ENCODE measurements at places on chromosomes 16 and 17.

DNA sequence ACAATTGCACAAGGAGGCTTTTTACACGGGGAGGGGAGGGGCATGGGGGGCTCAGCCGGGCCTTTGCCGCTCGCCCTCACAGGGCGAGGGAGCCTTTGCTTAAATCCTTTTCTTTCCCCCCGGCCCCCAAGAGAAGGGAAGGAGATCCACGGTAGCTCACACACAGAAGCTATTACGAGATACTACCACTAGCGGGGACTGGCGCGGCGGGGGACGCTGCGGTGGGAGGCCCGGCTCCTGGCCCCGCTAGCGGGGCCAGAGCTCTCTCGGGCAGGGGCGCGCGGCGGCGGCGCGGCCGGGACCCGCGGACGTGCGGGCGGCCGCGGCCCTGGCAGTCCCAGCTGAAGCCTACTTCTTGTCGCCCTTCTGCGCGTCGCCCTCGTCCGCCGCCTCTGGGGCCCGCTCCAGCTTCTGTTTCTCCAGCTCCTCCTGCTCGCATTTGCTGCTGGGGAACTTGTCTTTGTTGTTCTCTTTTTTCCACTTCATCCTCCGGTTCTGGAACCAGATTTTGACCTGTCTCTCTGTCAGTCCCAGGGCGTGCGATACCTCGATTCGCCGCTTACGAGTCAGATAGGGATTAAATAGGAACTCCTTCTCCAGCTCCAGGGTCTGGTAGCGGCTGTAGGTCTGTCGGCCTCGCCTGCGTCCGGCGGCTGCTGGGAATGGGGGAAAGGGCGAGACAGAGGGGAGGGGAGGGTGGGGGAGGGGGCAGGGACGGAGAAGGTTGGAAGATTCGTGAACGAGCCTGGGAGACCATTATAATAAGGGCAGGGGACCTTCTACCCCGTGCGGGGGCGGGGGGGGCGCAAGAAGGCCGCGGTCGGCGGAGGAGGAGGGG lies 2.0 kb downstream of the HOXB8 start:
- no peak for DNase-seq

DNA sequence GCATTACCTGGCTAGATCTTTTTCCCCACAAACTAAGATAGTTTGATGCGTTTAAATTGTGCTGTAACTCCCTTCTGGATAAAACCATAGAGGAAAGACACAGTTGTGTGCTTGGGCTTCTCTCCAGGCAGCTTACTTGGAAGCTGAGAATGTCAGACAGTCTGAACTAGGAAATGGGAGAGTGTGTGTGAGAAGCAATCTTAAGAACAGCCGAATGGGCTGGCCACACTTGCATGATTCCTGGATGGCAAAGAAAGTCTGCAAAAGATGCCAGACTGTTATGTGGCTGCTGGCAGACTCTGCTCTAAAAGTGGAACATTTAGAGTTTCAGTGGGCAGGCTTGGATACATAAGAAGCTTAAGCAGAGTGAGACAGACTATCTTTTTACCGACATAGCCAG lies 384.3 kb upstream of the PSMD7 start:
- DNase-seq: peak; percentile 50

DNA sequence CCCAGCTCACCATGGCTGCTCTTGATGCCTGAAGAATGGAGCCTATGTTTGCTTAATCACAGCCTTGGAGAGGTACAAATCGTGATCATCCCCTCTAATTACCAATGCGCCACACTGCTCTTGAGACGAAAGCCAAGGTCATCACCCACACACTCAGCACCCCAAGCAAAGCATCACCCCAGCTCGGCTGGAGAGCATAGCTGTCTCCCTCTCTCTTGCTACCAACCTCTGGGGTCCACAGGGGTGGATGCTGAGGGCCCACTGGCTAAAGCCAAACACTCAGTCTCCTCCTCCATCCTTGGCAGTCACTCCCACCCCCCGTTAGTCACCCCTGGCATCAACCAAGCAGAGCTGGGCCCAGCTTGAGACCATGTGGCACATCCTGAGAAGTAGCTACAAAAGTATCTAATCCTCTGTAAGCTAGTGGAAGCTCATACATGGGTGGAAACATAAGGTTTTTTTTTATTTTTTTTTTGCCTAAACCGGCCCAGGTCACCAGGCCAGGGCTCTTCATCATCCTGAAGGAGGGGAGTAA lies 44.8 kb downstream of the PIMREG start:
- DNase-seq: no peak

DNA sequence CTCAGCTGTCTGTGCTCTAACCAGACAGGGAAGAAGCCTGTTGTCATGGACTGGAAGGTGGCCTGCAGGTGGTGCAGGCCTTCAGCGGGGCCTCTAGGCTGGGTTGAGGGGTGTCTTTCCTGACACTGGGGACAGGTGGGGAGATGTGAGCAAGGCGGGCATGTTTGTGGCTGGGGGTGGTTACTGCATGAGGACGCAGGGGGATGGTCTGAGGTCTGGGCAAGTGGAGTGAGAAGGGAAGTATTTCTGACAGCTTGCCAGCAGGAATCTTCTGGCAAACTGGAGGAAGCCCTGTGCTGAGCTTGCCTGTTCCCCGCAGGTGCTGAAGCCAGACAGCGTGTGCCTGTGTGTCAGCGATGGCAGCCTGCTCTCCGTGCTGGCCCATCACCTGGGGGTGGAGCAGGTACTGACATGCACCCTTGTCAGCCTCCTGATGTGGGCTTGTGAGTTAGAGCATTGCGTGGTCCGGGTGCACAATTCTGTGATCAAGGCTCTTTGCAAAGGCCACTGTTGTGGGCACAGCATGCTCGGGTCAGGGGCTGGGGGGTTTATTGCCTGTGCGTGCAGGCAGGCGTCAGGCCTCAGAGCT lies 36.2 kb downstream of the PRMT7 start:
- DNase-seq: no peak

- no peak for DNase-seq
Observed at GRCh38 chr17:28282596-28282995, 36.4 kb upstream of the TMEM97 start.

DNA sequence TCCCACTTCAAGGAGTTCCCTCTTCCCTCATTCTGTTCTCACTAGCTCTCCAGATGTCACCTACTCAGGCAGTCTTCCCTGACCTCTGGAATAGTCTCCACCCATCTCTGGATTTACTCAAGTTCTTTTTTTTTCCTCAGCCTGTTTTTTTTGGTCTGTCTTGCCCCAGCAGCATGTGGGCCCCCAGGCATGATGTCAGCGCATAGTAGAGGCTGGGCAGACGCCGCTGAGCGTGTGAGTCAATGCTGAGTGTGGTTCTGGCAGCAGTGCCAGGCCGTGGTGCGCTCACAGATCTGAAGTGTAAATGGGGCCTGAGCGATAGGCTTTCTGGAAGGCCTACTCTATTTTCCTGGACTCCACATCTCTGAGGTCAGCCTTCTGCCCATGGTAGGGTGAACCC lies 2.7 kb upstream of the KCNJ18 start:
- DNase-seq: peak; percentile 31

DNA sequence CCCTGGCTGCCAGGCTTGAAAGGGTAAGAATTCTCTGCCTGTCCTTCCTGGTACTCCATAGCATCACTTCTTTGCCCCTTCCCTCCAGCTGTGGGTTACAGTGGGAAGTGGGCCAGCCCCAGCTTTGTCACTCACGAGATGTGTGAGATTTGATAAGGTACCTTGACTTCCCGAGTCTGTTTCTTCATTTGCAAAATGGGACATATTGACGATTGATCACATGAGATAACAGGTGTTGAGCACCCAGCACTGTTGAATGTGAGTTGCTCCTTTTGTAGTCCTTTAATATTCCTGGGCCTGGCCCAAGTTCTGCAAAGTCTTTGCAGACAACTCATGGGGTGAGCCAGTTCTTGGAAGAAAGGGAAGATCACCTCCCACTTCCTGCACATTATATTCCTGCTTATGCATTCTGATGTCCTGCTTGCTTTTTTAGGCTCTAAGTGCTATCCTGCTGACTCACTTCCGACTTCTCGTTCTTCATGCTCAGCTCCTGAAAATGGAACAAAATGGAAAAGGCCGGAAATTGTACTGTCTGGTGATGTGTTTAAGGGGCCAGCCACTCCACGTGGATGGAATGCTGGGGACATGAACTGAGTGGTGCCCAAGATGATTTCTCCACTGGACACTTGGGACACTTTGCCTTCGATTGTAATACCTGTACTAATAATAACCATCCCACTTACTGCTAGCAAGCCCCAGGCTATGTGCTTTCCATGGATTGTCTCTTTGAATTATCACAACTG lies 8.3 kb upstream of the NLK start:
- no peak for DNase-seq

DNA sequence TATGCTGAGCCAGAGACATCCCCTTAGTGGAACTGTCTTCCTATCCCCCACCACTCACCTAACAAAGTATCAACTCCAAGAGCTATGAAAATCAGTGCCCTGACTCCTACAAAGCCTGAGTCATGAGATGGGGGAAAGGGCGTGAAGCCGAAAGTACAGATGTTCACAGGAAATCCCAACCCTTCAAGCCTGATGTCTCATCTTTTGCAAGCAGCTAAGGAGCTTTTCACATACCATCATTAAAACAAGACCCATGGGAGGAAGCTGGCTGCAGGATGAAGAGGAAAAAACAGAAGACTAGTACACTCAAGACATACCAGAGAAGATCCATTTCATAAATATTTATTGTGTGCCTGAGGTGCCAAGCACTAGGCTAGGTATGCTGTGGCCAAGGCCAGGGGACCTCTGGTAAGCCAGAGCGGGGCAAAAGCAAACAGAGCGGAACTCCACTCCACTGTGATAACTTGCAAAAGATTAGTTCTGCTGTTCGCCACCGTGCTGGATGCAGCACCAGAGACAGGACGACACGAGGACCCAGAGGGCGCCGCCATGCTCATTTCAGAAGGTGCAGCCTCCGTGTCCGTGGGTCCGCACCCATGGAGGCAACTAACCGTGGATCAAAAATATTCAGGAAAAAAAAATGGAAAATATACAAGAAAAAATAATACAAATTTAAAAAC lies 4.5 kb upstream of the MNT start:
- DNase-seq: no peak

GRCh38 chr17:78368348-78368747 lies 8.5 kb upstream of the SOCS3 start:
- no peak for DNase-seq

- DNase-seq: no peak
Observed at GRCh38 chr16:66953462-66954096, 7.5 kb upstream of the CES3 start.

- DNase-seq: no peak
Observed at GRCh38 chr16:25269879-25270278, 12.2 kb upstream of the ZKSCAN2 start.

GRCh38 chr16:9258423-9259051 lies 167.1 kb downstream of the HAPSTR1 start:
- peak; percentile 8 for DNase-seq

GRCh38 chr16:83338138-83338537 lies 469.6 kb upstream of the HSBP1 start:
- no peak for DNase-seq

DNA sequence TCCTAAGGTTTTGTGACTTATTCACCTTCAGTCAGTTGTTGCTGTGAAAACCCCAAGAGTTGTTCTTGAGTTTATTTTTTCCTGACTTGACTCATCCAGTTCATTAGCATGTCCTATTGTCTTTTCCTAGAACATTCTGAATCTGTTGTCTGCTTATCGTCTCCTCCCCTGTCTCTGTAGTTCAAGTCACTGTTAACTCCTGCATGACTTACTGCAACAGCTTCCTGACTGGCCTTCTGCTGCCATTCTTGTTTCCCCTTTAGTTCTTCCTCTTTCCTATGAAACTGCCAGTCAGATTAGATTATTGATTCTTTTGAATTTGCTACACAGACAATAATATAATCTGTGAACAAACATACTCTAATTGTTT lies 161.5 kb downstream of the FTO start:
- DNase-seq: no peak

DNA sequence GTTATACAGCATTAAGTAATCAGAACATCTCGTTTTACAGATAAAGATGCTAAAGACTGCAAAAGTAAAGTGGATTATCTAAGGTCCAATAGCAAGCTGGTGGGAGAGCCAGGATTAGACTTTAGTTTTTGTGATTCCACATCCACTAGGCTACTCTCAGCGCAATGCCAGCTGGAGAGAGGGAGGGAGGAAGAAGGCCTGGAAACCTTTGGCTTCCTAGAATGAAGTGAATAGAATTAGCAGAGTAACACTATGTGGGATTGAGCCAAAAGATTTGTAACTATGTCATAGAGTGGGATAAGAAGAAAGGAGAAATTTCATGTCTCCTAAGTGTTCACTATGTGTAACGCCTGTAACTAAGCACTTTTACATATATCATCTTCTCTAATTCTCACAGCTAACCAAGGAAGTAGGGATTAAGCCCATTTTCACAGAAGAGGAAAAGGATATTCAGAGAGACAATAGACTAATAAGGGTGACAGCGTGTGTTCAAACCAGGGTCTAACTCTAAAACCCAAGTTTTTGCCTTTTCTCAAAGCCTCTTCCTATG lies 25.4 kb upstream of the NSRP1 start:
- DNase-seq: no peak

DNA sequence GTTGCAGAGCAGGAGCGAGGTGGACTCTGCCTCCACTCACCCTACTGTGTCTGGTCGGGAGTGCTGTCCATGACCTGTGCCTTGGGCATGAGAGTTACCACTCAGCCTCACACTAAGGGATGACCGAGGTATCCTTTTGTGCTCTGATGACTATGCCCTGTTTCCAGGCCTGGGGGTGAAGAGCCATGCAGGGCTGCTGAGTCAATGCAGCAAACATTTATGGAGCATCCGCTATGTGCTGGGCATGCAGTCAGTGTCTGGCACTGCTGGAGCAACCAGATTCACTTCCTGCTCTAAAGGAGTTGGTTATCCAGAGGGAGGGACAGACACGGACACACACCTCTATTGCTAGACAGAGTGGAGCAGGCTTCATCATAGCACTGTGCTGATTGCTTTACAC lies 7.6 kb upstream of the HNF1B start:
- no peak for DNase-seq

- DNase-seq: no peak
Observed at GRCh38 chr17:8063761-8064534, 23.6 kb downstream of the ALOX12B start.

DNA sequence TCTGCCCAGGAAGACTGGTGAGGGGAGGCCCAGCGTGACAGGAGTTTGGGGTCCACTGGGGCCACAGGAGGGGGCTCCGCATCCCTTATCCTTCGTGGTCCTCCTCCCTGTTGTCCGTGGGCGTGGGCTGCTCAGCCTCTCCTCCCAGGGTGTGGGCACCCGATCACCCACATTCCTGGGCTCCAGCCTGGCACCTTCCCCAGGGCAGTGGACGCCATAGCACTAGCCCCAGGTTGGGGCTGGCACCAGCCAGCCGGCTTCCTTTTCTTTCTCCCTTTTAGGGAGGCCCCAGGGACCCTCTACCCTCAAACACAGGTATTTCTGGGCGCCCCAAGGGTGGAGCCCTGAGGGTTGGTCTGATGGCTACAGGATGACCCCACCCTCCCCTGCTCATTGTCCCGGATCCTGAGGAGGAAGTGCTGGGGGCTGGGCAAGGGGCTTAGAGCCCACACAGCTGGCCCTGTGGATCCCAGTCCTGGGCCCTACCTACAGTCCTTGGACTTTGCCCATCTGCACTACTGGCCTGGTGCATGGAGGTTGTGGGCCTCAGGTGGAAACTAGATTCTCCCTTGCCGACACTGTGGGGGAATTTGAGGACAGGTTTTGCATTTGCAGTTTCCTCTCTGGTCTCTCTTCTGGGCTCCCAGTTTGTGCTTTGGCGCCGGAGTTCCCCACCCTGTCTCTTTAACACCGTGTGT lies 1.1 kb downstream of the KIF1C start:
- DNase-seq: no peak

Measured in hindlimb muscle (tissue), 1 donor.